ENCODE measurements at places on chromosomes 13 and 19.
A peak's percentile ranks its signal among the peaks of the same experiment; 100 is the strongest.

GRCh38 chr19:4181053-4181508, 1.3 kb downstream of the SIRT6 start:
- DNase-seq, result no peak

GRCh38 chr19:6047741-6048251, 62.5 kb downstream of the RFX2 start:
- DNase-seq, result peak; percentile 55

- peak; percentile 20 for DNase-seq
These were observed 800 bp downstream of the ELL start for GRCh38 chr19:18520848-18521691.

- no peak for DNase-seq
These were observed 323.0 kb downstream of the NDFIP2 start for GRCh38 chr13:79803989-79804388.

DNA sequence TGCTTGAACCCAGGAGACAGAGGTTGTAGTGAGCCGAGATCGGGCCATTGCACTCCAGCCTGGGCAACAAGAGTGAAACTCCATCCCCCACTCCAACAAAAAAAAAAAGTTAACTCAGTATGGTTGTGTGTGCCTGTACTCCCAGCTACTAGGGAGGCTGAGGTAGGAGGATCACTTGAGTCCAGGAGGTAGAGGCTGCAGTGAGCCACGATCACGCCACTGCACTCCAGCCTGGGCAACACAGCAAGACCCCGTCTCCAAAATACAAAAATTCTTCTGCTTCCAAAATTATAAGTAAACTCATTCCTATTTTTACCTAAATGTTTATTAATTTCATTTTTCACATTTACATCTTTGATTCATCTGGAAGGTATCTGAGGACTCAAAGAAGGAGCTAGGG, 14.4 kb downstream of the PNMA8A start:
- DNase-seq, result no peak

DNA sequence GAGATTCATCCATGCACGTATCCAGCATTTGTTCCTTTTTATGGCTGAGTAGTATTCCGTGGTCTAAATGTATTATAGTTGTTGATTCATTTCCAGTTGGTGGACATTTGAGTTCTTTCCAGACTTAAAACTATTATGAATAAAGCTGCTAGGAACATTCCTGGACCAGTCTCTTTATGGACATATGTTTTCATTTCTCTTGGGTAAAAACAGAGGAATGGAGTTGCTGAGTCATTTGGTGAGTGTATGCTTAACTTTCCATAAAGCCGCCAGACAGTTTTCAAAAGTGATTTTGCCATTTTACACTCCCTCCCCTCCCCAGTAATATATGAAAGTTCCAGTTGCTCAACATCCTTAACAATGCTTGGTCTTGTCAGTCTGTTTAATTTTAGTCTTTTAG, 116.4 kb downstream of the TSHZ3 start:
- peak; percentile 91 for DNase-seq

DNA sequence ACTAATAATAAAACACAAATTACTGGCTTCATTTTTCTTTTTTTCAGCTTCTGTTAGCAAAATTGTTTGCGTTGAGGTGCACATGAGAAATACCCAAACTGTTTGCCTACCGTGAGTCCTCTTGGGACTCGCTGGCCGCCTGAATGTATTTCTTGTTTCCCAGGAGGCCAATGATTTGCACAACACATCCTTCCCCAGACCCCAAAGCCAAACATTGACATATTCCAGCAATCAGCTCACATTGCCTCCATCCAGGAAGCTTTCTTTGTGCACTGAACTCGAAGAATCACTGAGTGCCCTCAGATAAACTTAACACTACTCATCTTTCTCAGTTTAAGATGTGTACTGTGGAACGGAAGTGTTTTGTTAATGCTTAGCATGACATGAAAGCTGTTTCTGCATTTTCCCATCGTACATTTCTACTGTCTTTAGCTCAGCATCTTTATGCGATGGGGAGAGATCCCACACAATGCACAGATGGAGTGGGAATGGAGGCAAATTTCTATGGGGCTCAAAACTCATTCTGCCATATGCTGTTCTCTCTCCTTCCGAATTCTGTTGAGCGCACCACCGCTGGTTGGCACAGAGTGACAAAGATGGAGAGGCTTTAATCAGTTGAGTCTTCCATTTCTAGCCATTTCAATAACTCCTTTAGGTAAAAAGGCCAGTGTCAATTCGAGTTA, 399.5 kb downstream of the RFC3 start:
- no peak for DNase-seq

- no peak for DNase-seq
These were observed 27.1 kb upstream of the DOCK9 start for GRCh38 chr13:99004978-99005377.

- DNase-seq, result peak; percentile 79
These were observed 725.2 kb upstream of the SLITRK1 start for GRCh38 chr13:84607261-84608013.

- no peak for DNase-seq
These were observed 87.1 kb downstream of the ZNF486 start for GRCh38 chr19:20254121-20254520.

DNA sequence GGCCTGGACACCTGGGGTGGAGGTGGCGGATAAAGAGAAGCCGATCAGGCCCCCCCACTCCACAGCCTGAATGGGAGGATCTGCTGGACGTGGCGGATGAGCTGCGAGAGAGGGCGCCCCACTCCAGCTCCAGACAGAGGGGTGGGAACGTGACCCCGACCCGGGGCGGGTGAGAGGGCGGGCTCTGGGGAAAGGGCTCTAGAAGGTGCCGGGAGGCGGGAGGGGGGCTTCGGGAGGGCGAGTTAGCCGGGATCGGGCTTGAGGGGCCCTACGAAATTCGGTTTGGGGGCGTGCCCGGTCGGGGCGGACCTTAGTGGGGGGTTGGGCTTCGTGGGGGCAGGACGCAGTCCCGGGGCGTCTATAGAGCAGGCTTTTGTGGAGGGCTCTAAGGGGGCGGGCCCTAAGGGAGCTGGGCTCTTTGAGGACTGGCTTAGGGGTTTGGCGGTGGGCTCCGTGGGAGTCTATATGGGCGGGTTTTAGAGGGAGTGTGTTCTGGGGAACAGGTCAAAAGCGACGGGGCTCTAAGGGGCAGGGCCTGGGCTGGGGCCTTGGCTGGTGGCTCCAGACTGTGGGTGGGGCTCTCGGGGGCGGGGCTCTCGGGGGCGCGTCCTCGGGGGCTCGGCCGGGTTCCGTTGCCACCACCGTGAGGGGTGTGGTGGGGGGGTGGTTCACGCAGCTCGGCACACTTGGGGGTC, 4.1 kb upstream of the NANOS3 start:
- DNase-seq, result no peak

- DNase-seq, result peak; percentile 84
These were observed 920 bp upstream of the UBE2L5 start for GRCh38 chr13:30421093-30422053.

- no peak for DNase-seq
These were observed 448.4 kb upstream of the SLC10A2 start for GRCh38 chr13:103514619-103515018.

GRCh38 chr19:21468791-21469190, 36.6 kb upstream of the ZNF429 start:
- no peak for DNase-seq

- no peak for DNase-seq
These were observed 3.9 kb downstream of the RPL18A start for GRCh38 chr19:17863520-17864182.

GRCh38 chr19:47663911-47664771, 49.1 kb upstream of the EHD2 start:
- DNase-seq, result peak; percentile 98

GRCh38 chr19:17090583-17090982, 15.0 kb downstream of the MYO9B start:
- DNase-seq, result no peak

- DNase-seq, result no peak
These were observed 140.2 kb downstream of the TNFSF13B start for GRCh38 chr13:108409730-108410129.

DNA sequence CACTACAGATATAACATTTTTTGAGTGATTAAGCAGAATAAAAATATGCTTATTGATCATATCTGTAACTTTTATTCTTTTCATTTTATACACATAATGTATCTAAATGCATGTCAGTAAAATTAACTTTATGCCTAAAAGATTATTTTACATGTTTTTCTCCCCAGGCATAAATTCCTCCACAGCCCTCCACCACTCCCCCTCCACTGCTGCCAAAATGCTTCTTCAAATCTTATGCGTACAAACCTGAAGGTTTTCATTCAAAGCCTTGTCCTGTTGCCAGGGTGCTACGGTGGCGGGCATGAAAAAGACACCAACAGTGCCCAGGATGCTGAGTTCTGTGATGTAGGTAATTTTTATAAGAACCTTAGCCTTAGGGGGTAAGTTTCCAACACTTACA, 52.9 kb downstream of the PARP4 start:
- no peak for DNase-seq

GRCh38 chr13:20457670-20458069, 68.0 kb downstream of the CRYL1 start:
- DNase-seq, result no peak

GRCh38 chr19:50952910-50953309, at the start of gene KLK5:
TSS of gene KLK5 (minus strand) at chr19:50953038. CDS start at chr19:50952657, 381 bp downstream.
- DNase-seq, result no peak

DNA sequence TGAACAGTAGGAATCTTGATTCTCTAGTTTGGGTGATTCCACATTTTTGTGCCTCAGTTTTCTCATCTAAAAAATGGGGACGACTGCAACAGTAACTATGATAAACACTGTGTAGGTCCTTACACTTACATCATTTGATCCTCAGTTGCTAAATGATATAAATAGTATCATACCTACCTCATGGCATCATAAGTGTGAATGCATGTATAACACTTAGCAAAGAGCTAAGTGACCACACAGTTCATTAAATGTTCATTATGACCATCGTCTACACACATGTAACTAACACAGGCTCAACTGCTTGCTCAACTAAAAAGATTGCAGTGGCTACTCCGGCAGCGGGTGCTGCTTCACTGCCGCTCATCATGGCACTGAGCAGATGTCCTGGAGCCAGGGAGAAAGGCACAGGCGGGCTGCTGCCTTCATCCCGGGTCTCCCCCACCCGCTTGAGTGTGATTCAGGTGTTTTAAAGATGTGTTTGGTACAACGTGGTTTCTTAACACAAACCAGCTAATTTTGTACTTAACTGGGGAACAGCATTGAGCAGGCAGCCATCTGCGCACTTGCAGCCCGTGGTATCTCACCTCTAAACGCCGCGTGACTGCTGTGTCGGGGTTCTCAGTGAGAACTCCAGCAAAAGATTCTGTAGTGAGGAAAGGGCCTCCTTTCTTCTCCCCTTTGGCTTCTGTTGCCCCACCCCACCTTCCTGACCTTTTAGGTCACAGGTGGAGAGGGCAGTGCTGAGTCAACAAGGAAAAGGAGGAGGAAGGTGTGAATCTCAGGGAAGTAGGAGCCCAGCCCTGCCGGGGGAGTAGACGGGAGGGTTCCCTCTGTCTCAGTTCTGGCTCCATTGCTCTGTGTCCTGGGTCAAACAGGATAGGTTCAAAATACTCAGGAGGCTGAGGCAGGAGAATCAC, 11.7 kb upstream of the ACTN4 start:
- DNase-seq, result no peak

DNA sequence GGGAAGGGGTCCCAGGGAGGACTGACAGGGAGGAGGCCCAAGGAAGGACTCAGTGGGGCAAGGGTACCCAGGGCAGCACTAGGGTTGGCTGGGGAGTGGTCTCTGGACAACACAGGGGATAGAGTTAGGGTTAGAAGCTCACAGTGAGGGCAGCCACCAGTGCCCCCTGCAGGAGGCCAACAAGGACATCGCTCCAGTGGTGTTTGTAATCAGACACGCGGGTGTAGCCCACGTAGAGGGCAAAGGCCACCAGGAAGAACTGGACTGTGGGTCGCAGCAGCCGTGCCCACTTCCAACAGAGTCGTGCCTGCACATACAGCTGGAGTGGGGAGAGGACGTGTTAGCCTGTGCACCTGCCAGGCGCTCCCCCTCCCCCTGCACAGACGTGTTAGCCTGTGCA, 9.2 kb downstream of the PLPP2 start:
- DNase-seq, result no peak

DNA sequence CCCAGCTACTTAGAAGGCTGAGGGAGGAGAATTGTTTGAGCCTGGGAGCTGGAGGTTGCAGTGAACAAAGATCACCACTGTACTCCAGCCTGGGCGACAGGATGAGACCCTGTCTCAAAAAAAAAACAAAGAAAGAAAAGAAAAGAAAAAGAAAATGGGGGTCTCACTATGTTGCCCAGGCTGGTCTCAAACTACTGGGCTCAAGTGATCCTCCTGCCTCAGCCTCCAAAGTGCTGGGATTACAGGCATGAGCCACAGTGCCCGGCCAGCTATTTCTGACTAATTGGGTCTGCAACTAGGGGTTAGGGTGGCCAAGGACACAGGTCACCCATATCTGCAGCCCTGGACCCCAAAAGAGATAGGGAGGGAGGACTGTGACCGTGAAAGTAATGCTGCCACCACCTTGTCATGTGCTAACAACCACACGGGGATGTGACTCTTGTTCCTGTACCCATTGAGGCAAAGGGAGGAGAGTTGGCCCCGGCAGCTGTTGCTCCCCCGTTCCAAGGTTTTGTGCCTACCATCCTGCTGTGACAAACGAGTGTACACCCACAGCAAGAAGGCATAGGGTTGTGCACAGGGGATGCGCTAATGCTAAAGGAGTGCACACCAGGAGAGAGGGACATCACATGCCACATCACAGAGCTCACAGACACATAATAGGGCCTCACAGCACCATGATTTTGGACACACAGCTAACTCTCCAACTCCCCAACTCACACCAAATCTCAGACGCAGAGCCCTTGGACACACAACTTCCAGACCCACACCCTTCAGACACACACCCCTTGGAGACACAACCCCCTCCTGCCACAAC, 619 bp downstream of the MEF2B start:
- DNase-seq, result no peak

GRCh38 chr13:38900188-38900587, 90.4 kb downstream of the STOML3 start:
- DNase-seq, result no peak

DNA sequence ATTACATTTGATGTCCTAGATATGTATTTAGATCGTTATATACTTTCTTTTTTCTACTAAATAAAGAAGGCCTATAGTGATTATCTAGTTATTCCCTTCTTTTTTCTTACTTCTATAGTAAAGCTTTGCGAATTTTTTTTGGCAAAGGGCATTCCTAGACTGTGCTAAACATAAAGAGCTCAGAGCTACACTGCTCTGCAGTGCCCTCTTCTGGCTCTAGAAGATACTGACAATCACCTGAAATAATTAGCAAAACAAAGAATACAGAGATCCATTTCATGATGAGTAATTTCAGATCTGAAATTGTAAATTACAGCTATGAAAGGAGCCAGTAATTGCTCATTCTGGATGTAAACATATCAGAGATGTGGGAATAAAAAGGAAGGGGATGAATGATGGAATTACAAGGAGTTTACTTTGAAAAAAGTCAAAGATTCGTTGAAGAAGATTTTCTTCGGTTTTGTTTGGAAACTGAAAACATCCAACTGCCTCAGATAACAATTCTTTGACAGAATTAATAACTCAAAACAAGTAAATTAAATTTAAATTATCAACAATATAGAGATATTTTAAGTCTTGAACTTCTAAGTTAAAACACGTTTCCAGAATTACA, 288.5 kb downstream of the NALCN start:
- peak; percentile 48 for DNase-seq

GRCh38 chr13:35480346-35480745, 3.9 kb upstream of the MAB21L1 start:
- DNase-seq, result no peak
